ENCODE measurements at places on chromosomes 6 and 20. TPM values are rescaled to one million over a fixed set of nuclear protein-coding genes. Genes with fewer than 3 reads are reported as not detected.

CEBPB gene
- 63.1 TPM for total RNA-seq

R3HDML gene
- 0.55 TPM for total RNA-seq

SYCP2L gene
- 3.2 TPM for total RNA-seq

ZNF165 gene
- total RNA-seq = 0.93 TPM

KCNQ5 gene
- total RNA-seq = 1.4 TPM

ZBTB12 gene
- total RNA-seq = 4.8 TPM

SAMD3 gene
- not detected for total RNA-seq

FOXQ1 gene
- 2.5 TPM for total RNA-seq

GSTA1 gene
- not detected for total RNA-seq

ECT2L gene
- total RNA-seq = not detected

RSPH9 gene
- 0.17 TPM for total RNA-seq

COMMD7 gene
- total RNA-seq = 61.4 TPM

ULBP3 gene
- total RNA-seq = 4.0 TPM

GTSF1L gene
- total RNA-seq = not detected

NOL4L gene
- 13.1 TPM for total RNA-seq

DDX43 gene
- not detected for total RNA-seq

FHL5 gene
- total RNA-seq = not detected

PAK5 gene
- not detected for total RNA-seq

SRSF6 gene
- total RNA-seq = 115 TPM

KHDC1 gene
- total RNA-seq = 4.0 TPM

WFDC10B gene
- not detected for total RNA-seq

KIAA0408 gene
- total RNA-seq = 7.1 TPM

COL9A3 gene
- 0.36 TPM for total RNA-seq

SLC17A3 gene
- 1.00 TPM for total RNA-seq

FRS3 gene
- total RNA-seq = 2.5 TPM

MAS1 gene
- total RNA-seq = not detected

CAGE1 gene
- total RNA-seq = not detected

EMILIN3 gene
- 0.54 TPM for total RNA-seq

UBD gene
- total RNA-seq = 0.93 TPM
